Astrocyte (in vitro differentiated cells and primary cell): ENCODE measurements at places on chromosomes 2 and 18. TPM values are rescaled to one million over a fixed set of nuclear protein-coding genes. Genes with fewer than 3 reads are reported as not detected.
A peak's percentile ranks its signal among the peaks of the same experiment; 100 is the strongest.

DNA sequence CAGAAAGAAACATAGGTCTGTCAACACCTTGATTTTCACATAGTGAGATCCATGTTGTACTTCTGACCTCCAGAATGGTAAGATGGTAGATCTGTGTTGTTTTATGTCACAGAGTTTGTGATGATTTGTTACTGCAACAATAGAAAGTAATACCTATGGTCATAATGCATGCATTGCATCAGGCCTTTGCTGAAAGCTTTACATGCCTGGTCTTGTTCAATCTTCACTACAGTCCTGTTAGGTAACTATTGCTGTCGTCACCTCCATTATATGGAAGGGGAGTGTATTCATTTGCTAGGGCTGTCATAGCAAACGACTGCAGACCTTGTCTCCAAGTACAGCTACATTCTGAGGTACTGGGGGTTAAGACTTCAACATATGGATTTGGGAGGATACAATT, 243.5 kb downstream of the ANAPC1 start:
- DNase-seq = no peak

DNA sequence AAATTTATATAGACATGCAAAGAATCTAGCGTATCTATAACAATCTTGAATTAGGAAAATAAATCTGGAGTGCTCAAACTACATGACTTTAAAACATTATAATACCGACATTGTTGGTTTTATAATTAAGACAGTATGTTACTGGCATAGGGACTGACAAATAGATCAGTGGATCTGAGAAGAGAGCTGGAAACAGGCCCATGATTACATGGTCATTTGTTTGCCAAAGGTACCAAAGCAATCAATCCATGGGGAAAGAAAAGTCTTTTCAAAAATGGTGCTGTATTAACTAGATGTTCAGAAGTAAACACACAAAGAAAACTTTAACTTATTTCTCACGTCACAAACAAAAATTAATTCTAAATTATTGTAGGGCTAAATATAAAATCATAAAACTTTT, 124.2 kb downstream of the BCL2L11 start:
- DNase-seq = no peak

DNA sequence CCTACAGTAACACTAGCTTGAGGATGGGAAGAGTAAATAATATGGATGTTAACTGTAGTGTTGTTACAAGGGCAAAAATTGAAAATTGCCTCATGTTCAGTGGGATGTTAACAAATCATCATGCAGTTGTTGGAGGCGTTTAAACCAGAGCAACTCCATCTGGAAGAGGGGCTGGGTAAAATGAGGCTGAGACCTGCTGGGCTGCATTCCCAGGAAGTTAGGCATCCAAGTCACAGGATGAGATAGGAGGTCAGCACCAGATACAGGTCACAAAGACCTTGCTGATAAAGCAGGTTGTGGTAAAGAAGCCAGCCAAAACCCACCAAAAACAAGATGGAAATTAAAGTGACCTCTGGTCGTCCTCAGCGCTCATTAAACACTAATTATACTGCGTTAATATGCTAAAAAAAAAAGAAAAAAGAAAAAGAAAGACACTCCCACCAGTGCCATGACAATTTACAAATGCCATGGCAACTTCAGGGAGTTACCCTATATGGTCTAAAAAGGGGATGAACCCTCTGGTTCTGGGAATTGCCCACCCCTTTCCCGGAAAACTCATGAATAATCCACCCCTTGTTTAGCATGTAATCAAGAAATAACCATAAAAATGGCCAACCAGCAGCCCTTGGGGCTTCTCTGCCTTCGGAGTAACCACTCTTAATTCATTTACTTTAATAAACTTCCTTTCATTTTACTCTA, 101.4 kb downstream of the MYO5B start:
- DNase-seq = no peak

- DNase-seq = no peak
Observed at GRCh38 chr2:128635361-128635900, 316.8 kb upstream of the HS6ST1 start.

DNA sequence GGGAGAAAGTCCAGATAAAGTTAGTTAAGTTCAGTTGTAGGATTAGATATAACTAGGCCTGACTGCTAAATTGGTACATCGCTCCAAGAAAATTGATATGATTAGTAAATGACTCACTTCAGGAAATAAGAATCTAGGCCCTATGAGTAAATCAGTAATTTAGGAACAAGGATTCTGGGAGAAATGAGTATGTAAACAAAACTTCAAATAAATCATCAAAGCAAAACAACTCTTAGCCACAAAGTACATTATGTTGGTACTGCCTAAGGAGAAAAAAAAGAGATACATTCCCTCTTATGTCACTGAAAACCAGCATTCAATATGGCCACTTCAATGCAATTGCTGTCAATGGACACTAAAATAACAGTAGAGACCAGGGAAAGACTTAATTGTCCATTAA, 529.1 kb downstream of the ZNF804A start:
- peak; percentile 2 for DNase-seq

- no peak for DNase-seq
Observed at GRCh38 chr18:908758-909724, 4.4 kb downstream of the ADCYAP1 start.

Gene BOLA3
- total RNA-seq = 42.4 and 48.8 TPM in 2 replicates

DNA sequence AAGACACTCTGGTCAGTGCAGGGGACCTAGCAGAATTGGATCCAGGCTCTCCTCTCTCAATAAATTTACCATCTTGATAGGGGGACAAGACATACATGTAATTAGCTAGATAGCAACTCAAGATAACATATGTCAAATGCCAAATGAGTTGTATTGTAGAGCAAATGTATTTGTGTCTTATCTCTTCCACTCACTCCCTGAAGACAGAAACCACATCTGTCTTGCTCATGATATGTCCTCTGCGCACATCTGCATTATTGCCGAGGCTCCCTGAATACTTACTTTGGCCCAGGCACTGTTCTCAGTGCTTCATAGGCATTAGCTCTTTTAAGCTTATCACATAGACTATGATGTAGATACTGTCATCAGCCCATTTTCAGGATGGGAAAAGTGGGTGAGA, 122.9 kb upstream of the GATA6 start:
- DNase-seq = no peak

DNA sequence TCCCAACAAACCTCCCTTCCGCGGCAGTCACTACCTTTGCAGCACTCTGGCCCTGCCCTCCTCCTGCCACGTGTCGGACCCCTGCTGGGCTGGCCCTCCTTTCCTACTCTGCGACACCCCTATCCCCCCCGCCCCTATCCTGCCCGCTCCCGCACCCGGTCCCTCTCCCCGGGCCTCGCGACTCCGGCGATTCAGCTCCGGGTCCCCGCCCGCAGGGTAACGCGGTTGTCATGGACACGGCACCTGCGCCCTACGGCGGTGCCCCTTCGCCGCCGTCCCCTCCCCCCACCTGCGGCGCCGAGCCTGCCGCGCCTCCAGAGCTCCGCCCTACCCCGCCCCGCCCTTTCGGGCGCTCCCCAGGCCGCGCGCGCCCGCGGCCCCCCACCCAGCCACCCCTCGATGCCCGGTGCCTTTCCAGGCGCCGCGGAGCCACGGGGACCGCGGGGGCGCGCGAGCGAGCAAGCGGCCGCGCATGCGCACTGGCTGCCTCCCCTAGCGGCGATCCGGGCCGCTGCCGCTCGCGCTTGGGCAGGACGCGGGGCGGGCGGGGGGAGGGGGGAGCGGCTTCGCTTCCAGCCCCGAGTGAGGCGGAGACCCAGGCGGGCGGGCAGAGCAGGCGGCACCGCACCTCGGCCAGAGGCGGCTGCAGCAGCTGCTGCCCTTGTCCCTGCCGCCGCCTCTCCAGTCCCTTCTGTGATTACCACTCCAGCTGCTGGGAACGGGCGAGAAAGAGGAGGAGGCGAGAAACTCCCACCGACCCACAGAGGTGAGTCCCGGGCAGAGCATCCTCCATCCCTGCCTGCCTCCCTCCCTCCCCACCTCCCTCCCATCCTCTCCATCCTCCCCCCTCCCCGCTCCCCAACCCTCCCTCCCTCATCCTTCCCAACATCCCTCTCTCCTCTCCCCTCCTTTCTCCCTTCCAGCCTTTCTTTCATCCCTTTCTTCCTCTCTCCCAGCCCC, at the start of gene CTNNA2:
Gene CTNNA2 (plus strand): TSS at position 610 of the 960 bp plus-strand sequence.
- DNase-seq = peak; percentile 10

- DNase-seq = peak; percentile 71
Observed at GRCh38 chr2:172251231-172251630, 148.5 kb upstream of the DLX2 start.

Gene ASXL3
- 6.4 and 8.2 TPM in 2 replicates for total RNA-seq

GRCh38 chr2:209834767-209835166, 63.1 kb downstream of the UNC80 start:
- no peak for DNase-seq

DNA sequence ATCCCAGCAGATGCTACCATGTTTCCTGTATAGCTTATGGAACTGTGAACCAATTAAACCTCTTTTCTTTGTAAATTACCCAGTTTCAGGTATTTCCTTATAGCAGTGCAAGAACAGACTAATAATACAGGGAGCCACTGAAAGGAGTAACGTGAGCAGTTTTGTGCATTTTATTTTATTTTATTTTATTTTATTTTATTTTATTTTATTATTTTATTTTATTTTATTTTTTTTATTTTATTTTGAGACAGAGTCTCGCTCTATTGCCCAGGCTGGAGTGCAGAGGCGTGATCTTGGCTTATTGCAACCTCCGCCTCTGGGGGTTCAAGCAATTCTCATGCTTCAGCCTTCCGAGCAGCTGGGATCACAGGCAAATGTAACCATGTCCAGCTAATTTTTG, 156.3 kb upstream of the MSH6 start:
- DNase-seq = no peak

GRCh38 chr2:23712756-23713151, 214.2 kb downstream of the ATAD2B start:
- no peak for DNase-seq

Gene CCDC74B
- 3.0 and 3.7 TPM in 2 replicates for total RNA-seq

GRCh38 chr2:204115137-204116056, 178.8 kb downstream of the ICOS start:
- DNase-seq = no peak

Gene YES1
- total RNA-seq = 63.0 and 68.2 TPM in 2 replicates

DNA sequence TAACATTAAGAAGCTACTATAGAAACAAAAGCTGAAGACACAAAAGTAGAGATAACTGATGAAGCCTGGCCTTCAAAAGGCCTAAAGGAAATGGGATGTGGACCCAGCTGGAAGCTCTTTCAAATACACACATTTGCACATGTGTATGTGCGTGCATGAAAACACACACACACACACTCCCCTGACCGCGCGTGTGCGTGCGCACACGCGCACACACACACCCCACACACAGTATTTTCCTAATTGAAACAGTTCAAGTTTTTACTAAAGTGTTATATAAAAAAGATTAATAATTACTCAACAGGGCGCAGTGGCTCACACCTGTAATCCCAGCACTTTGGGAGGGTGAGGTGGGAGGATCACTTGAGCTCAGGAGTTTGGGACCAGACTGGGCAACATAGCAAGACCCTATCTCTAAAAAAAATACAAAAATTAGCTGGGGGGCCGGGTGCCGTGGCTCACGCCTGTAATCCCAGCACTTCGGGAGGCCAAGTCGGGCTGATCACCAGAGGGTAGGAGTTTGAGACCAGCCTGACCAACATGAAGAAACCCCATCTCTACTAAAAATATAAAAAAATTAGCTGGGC, 111.5 kb downstream of the PLEKHM3 start:
- no peak for DNase-seq

- DNase-seq = no peak
Observed at GRCh38 chr2:241003369-241003768, 5.0 kb downstream of the SNED1 start.

DNA sequence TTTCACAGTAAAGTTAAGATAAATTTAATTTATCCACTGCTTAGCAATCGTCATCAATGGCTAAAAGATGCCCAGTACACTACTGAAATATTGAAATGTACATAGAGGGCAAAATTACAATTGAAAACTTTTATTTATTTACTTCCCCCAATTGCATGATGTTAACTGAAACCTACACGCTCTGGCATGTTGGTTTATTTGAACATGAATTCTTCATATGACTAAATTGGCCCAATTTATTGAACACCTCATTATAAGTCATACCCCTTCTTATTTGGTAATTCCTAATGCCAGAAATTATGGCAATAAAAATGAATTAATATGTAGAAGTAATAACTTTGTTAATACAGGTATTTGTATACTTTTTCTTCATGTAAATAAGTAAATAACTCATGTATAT, 183.0 kb upstream of the ZC3H15 start:
- DNase-seq = no peak

Gene SIGLEC15
- 0.19 and 0.27 TPM in 2 replicates for total RNA-seq

- no peak for DNase-seq
Observed at GRCh38 chr18:7520200-7520785, 46.8 kb upstream of the PTPRM start.

Gene FBXO15
- 1.2 TPM in 2 replicates for total RNA-seq

DNA sequence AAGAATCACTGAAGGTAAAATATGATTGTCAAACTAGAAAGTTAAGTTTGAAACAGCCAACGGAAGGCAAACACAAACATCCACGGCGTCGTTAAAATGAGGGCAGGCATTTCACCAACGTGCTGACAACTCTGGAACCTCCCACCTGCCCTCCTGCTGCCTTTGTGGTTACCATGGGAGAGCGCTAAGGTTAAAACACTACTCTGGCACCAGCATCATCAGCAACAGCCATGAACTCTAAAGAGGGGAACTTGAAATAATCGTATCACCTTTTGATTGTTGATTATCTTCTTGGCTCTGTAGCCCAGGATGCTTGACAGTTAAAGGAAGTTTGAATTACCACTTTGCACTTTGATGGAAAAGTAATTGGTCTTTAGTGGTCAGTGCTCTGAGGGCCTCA, 34.7 kb downstream of the CYB5A start:
- no peak for DNase-seq

DNA sequence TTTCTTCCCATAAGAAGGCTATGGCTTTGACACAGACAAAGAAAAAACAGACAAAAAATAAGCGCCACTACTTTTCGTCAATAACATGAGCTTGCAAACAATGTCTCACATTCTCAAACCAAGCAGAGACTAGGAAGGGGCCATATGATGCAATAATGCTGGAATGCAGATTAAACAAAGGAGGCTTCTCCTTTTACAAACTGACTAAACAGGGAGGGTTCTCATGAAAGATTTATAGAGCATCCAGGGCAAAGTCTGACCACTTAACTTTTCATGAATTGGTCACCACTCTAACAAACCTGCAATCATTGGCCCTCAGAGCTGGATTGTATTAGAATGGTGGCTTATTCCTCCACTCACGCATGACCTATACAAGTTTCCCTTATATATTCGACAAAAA, 663.3 kb upstream of the CHAC2 start:
- peak; percentile 87 for DNase-seq

Gene NYAP2
- 0.14 and 0.19 TPM in 2 replicates for total RNA-seq

GRCh38 chr2:214076527-214076926, 334.3 kb upstream of the VWC2L start:
- DNase-seq = no peak

Gene EIF2AK3
- 26.3 and 27.1 TPM in 2 replicates for total RNA-seq

GRCh38 chr18:48918660-48919456, 31.9 kb downstream of the SMAD7 start:
- DNase-seq = no peak
